Suppressor macrophage treated with lipopolysaccharide for 4 hours (primary cell): ENCODE measurements at places on chromosomes 3 and 15.

- peak; percentile 8 for DNase-seq
Observed at GRCh38 chr3:42376344-42376798, 34.0 kb downstream of the LYZL4 start.

GRCh38 chr15:59124261-59124660 lies 19.3 kb downstream of the CCNB2 start:
- no peak for DNase-seq

DNA sequence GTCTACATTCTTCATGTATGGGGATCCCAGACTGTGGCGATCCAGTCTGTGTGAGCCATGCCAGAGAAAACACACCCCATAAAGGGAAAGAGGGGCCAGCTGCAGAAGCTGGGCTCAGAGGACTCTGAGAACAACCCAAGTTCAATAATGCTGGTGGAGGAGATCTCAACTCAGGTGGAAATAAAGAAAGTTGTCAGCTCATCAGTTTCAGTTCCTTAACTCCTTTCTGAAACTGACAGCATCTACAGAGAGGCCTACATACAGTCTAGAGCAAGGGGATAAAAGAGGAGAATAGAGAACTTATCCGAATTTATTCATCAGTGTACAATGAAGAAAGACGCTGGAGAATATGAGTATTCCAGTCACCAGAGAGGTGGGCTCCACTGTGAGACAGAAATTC lies 77.0 kb downstream of the NTRK3 start:
- DNase-seq, result no peak

DNA sequence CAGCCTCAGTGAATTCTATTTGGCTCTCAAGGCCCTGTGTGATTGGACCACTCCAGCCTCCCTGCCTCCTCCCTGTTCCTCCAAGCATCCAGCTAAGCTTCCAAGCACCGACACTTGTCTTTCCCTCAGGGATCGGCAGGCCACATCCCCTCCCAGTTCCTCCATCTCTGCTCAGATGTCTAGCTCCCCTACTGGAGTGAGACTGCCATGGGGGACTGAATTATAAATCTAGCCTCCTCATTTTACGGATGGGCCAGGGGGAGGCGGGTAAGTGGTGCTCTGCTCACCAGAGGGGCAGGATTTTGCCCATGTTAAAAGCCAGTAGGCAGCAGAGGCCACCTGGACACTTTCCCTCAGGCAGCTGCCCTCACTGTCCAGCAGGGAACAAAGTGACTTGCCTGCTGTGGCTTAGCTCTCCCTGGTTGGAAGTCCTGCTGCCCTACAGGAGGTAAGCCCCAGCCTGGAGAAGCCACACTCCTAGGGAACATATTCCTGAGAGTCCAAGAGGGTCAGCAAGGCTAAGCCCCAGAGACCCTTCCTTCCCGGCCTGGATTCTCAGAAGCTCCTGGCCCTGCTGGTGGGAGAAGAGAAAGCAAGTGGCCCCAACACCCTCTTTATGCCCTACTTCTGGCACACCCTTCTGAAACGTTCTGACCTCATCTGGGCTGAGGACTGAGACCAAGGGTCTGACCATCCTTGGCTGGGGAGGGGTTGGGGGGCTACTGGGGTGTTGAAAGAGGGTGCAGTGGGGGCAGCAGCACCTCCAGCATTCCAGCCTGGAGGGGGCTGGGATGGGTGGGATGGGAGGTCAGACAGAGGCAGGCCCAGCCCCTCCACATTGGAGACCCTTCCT lies 9.1 kb upstream of the HHATL start:
- DNase-seq, result no peak

GRCh38 chr15:76158226-76158625 lies 98.4 kb downstream of the TMEM266 start:
- DNase-seq, result no peak

GRCh38 chr3:83140983-83141382 lies 1379.5 kb upstream of the GBE1 start:
- DNase-seq, result no peak

GRCh38 chr3:197025736-197026480 lies 3.7 kb downstream of the MELTF start:
- no peak for DNase-seq
